Nephron progenitor cell (in vitro differentiated cells): ENCODE measurements at places on chromosomes 6 and 20.
A peak's percentile ranks its signal among the peaks of the same experiment; 100 is the strongest.

DNA sequence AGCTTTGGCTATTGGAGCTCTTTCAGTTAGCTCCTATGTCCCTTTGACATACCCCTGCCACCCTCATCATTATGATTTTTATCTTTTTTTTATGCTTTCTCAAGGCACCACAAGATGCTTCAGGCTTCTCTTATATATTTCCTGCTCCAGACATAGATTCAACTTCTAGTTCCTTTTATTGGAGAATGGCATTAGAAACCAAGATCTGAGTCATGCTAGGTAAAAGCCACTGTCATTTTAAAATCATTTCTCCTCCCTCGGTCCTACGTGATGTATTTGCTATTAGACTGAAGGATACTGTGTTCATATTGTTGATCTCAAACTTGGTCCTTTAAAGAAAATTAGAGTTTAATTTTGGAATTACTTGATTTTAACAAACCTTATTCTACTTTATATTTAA, 8.3 kb downstream of the TENT5A start:
- no peak for DNase-seq
- H3K27ac ChIP-seq, result no peak overlapping the region

DNA sequence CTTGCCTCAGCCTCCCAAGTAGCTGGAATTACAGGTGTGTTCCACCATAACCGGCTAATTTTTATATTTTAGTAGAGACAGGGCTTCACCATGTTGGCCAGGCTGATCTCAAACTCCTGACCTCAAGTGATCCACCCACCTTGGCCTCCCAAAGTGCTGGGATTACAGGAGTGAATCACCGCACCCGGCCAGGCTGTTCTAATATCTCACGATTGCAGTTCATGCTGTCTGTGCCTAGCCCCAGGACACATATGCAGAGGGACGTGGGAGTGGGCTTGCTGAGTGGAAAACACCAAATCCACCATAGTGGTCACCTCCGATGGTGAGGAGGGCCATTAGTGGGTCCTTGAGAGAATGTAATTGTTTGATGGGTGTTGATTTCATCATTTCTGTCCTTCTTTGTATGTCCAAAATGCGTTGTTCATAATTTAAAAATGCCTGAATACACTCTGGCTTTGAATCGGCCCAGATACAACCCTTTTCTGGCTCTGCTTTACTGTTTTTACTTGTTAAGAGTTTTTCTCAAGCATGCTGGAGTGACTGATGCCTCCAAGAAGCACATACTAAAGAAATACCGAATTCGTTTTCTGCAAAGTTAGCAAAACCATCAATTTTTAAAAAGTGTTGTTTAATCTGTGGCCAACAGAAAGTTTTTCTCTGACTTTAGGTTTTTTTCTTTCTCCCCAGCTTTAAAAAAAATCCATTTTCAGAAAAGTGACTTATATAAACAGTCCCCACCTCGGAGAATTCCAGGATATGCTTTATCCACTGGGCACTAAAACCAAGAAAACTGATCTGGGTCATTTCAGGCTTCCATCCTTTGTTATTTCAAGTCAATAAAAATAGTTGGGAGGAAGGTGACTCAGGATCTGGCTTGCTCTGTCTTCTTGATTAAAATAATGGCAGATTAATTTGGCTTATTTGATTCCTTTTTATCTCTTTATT, 18.8 kb upstream of the RALGAPA2 start:
- H3K36me3 ChIP-seq, result no peaks in the 10 kb centered on the region
- no peak overlapping the region for H3K4me3 ChIP-seq
- H3K4me1 ChIP-seq, result peaks cover 11% of the 10 kb centered on the region
- peaks cover 4% of the 10 kb centered on the region for H3K27me3 ChIP-seq
- no peak overlapping the region for H3K27ac ChIP-seq

- no peak overlapping the region for H3K4me3 ChIP-seq
- DNase-seq, result no peak
- H3K27me3 ChIP-seq, result peaks cover 3% of the 10 kb centered on the region
- H3K36me3 ChIP-seq, result peaks cover 8% of the 10 kb centered on the region
- peaks cover 4% of the 10 kb centered on the region for H3K4me1 ChIP-seq
Observed at GRCh38 chr20:20697325-20697845, 15.1 kb downstream of the RALGAPA2 start.

DNA sequence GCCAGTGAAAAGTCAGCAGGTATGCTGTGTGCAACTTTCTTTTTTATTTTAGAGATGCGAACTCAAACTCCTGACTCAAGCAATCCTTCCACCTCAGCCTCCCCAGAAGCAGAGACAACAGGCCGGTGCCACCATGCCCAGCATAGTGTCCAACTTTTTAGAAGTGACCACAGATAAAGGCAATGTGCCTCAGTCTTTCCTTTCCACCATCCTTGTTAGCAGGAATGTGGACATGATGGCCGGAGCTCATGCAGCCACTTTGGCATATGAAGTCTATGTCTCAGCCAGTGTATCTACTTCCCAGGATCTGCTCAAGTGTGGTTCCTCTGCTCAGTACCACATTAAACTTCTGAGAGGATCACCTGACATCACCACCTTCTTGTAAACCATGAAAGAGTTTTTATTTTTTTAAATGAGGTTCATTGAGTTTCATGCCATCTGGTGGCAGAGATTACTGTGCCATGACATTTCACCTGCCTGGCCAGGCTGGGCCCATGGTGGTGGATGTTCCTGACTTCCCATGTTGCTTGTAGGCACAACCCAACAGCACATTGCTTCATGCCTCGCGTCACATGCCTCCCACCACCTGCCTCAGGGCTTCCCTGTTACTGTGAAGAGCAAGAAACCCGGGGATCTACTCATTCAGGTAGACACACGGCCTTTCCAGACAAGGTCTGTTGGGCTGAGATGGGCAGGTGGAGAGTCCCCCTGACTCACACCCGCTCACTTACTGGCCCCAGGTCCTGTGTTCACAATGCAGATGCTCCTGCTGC, 216.5 kb downstream of the LY86 start:
- H3K4me3 ChIP-seq, result no peak overlapping the region
- H3K27ac ChIP-seq, result no peak overlapping the region
- DNase-seq, result no peak
- no peaks in the 10 kb centered on the region for H3K36me3 ChIP-seq

GRCh38 chr20:50594231-50594590, 84.0 kb downstream of the PTPN1 start:
- H3K4me1 ChIP-seq, result peaks cover 15% of the 10 kb centered on the region
- no peak for DNase-seq
- no peaks in the 10 kb centered on the region for H3K27me3 ChIP-seq
- H3K4me3 ChIP-seq, result no peak overlapping the region
- no peaks in the 10 kb centered on the region for H3K36me3 ChIP-seq

DNA sequence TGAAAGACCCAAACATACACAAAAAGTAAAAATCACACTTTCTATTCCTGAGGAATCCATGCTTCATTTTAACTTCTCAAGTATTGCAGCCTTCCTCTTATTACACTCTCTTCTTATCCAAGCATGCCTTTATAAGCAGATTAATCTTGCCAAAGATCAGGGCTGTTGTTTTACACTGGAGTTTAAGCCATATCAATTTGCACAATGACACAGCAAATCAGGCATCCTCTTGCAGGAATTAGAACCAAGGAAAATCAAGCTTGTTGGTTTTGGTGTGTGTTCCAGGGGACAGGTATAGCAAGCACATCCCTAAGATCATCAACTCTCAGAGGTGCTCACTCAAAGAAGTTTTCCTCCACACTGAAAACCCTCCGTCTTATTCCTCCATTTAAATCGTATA, 69.5 kb downstream of the CYP39A1 start:
- no peak overlapping the region for H3K4me3 ChIP-seq
- H3K27me3 ChIP-seq, result no peaks in the 10 kb centered on the region
- H3K27ac ChIP-seq, result no peak overlapping the region
- H3K36me3 ChIP-seq, result peaks cover 22% of the 10 kb centered on the region

- no peaks in the 10 kb centered on the region for H3K36me3 ChIP-seq
- H3K27me3 ChIP-seq, result no peaks in the 10 kb centered on the region
- H3K27ac ChIP-seq, result peak overlapping the region; percentile 23
- H3K4me1 ChIP-seq, result peaks cover 4% of the 10 kb centered on the region
Observed at GRCh38 chr6:157575436-157576145, 194.6 kb downstream of the ZDHHC14 start.

DNA sequence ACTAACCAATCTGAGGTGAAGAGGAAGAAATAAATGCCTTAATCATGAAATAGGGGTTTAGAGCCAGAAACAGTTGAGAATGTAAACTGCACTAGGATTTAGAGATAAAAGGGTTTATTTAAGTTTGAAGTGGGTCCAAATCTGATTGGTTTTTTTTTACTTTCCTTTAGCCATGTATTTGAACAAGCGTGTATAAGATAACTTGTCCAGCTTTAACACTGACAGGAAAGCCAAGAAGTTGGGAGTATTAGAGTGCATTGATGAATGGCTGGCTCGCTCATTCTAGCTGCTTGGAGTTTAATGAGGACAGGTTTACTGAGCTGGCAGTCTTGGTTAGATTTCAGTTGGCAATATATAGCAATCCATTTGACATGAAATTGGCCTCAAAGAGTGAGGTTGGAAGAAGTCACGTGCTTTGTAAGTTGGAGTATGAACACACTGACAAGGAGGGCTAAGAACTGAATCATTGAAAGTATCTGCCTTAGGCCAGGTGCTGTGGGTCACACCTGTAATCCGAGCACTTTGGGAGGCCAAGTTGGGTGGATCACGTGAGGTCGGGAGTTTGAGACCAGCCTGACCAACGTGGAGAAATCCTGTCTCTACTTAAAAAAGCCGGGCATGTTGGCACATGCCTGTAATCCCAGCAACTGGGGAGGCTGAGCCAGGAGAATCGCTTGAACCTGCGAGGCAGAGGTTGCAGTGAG, 13.7 kb downstream of the SRSF3 start:
- peaks cover 95% of the 10 kb centered on the region for H3K36me3 ChIP-seq
- no peaks in the 10 kb centered on the region for H3K27me3 ChIP-seq
- no peak overlapping the region for H3K4me3 ChIP-seq
- H3K27ac ChIP-seq, result peak overlapping the region; percentile 90
- DNase-seq, result no peak
- H3K4me1 ChIP-seq, result peaks cover 24% of the 10 kb centered on the region

DNA sequence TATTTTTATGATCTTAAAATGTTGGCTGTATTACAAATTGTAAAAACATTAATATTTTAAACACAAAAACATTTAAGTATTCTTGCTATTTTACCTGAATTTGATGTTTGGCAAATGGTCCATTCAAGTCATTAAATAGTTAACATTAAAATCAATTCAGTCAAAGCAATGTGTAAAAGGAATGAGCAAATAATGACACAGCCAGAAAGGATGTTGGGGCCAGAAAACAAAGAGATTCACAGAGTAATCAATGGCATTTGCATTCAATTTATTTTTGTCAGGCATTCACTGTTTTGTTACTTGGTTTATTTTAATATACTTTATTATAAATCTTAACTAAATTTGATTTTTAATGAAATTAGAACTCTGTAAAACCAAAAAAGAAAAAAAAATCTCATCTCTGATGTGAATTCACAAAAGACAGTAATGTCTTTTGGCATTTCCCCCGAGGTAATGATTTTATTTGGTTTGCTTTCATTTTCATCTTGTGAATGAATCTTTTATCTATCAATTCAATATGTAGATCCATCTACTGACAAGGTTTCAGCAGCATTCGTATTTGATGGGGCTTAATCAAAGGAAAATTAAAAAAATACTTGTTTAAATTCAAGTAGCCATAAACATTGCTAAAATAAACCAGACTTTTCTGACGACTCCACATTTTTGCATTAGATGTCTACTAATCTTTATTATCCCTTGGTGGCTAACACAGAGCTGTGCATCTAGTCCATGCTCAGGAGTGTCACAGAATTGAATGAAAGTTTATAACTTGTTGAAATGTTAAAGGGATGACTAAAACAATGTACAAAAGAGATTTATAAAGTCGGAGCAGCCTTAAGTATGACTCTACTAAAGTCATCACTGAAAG, 866.7 kb upstream of the GJE1 start:
- H3K27me3 ChIP-seq, result no peaks in the 10 kb centered on the region
- no peak for DNase-seq
- H3K27ac ChIP-seq, result no peak overlapping the region
- H3K4me3 ChIP-seq, result no peak overlapping the region
- no peaks in the 10 kb centered on the region for H3K4me1 ChIP-seq

- peaks cover 46% of the 10 kb centered on the region for H3K4me1 ChIP-seq
- H3K27ac ChIP-seq, result no peak overlapping the region
- H3K27me3 ChIP-seq, result no peaks in the 10 kb centered on the region
- no peaks in the 10 kb centered on the region for H3K36me3 ChIP-seq
- no peak overlapping the region for H3K4me3 ChIP-seq
Observed at GRCh38 chr6:14932485-14933182, 313.2 kb upstream of the JARID2 start.
